Activated gamma-delta T cell treated with anti-CD3 and anti-CD28 coated beads, Interleukin-2, amount 50 U/mL, for 16 hours (primary cell): ENCODE measurements at places on chromosomes 1 and 21.

DNA sequence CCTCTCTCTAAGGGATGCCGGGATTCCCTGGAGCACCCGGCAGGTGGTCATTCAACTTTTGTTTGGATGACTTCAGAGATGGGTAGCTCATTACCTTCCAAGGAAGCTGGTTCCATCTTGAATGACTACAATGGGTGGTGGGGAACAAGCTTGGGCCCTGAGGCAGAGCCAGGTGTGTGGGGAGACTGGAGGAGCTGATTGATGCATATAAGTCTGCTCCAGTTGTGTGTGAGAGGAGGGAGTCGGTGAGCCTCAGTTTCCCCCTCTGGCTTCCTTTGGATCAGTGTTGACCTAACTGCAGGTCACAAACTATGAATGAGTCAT lies 133.8 kb upstream of the ZBTB40 start:
- no peak for DNase-seq

DNA sequence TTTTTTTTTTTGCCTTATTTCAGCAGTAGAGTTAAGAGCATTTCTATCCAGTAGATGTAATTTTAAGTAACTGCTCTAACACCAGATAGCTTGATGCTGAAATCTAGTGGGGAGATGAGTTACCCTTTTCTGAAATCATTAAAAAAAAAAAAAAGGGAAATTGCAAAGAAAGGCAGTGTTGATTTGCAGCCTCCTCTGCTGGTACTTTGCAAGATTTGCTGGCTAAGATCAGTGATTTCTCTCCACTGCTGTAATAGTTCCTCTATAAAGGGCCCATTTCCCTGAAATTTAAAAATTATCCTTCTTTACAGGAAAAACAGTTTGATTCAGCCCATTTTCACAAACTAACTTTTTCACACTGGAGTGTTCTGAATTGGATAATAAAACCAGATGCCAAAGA lies 120.6 kb downstream of the PTBP2 start:
- DNase-seq: no peak

GRCh38 chr1:8358897-8359616 lies 41.1 kb downstream of the SLC45A1 start:
- DNase-seq: no peak

- DNase-seq: no peak
Observed at GRCh38 chr1:59089922-59090457, 206.9 kb upstream of the FGGY start.
